NCI-H524 treated with DMSO at 0.1 percent for 48 hours (cell line): ENCODE measurements at places on chromosomes 2 and 18.

GRCh38 chr2:61193670-61194561 is 31.9 kb downstream of the C2orf74 start:
- no peak for DNase-seq

GRCh38 chr18:58544616-58545337 is 84.1 kb downstream of the ALPK2 start:
- DNase-seq = no peak

GRCh38 chr2:30772021-30772705 is 35.1 kb downstream of the CAPN13 start:
- DNase-seq = no peak

DNA sequence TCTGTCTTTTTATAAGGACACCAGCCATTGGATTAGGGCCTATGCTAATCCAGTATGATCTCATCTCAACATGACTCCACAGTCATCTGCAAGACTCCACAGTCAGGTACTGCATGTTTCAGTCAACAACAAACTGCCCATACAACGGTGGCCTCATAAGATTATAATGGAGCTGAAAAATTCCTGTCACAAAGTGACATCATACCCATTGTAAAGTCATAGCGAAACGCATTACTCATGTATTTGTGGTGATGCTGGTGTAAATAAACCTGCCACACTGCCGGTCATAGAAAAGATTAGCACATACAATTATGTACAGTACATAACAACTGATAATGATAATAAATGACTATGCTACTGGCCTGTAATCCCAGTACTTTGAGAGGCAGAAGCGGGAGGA is 102.2 kb downstream of the TEX51 start:
- DNase-seq = no peak

DNA sequence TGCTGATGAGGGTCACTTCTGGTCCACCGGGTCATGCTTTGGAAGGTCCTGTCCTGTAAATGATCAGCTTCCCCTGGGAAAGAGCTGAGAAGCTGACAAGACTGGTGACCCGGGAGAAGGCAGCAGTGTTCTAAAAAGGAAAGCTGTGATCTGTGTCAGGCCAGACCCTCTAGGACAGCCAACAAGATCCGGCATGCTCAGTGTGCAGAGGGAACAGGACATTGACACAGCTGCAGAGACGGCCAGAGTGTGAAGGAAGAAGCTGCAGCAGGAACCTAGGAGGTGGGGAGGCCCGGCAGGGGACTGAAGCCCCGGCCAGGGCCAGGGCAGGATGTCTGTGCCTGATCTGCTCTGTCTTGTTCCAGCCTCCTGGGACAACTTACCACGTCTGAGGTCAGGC is 372.7 kb upstream of the ID2 start:
- DNase-seq = no peak

GRCh38 chr2:55901322-55901721 is 22.3 kb downstream of the EFEMP1 start:
- DNase-seq = no peak

DNA sequence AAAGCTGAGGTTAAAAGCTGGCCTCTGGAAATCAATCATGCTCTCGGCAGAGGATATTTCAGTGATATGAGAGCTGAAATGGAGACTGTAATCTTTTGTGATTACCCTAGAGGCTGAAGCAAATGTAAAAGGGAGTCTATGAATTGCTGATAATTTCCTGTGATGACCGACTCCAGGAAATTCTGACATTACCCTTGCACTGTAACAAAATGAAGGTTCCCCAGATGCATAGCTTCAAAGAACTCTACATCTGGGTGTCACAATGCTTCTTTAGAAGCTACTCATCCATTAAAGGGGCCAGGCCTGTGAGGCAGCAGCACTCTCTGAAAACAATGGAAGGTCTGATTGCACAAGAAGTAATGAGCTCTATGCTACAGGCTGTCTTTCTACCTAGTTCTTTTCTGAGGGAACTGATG is 268.2 kb upstream of the SESTD1 start:
- DNase-seq = no peak
